Activated naive CD4-positive, alpha-beta T cell treated with Interleukin-2 at 50 U/mL for 16 hours (primary cell): ENCODE measurements at places on chromosomes 12 and 14.

DNA sequence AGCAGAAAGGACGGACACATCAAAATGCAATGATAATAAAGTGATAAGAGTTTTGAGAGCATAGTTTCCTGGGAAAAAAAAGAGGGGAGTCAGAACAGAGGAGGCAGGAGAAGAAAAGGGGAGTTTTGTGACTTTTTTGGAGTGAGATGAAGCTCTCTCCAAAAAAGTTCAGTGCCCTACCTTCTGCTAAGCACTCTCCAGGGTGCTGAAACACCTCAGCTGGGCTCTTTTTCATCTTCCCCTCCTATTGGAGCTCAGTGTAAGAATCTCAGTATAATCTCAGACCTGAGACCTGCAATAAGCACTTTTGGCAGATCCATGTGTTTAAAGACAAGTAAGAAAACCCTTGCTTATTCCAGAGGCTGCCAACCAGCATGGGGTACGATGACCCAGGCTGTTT is 58.9 kb upstream of the SRRM4 start:
- no peak for DNase-seq

DNA sequence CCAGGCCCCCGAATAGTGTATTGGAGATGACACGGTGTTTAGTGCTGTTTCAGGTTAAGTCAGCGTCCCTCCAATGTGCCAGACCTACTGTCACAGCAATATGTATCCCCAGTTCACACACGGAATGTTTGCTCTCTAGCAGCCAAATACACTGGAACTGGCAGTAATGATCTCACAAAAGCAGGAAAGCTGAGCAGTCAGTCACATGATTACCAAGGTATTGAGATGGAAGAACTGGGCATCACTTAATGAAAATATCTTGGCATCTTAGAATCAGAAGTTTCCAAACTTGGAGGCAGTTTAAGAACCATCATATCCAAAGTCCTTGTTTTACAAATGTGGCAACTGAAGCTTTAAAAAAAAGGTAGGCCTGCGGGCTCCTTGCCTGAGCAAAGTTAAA is 23.3 kb downstream of the NINJ2 start:
- no peak for DNase-seq

- DNase-seq: peak; percentile 77
Measured at GRCh38 chr12:76020731-76021672, 10.6 kb downstream of the PHLDA1 start.

DNA sequence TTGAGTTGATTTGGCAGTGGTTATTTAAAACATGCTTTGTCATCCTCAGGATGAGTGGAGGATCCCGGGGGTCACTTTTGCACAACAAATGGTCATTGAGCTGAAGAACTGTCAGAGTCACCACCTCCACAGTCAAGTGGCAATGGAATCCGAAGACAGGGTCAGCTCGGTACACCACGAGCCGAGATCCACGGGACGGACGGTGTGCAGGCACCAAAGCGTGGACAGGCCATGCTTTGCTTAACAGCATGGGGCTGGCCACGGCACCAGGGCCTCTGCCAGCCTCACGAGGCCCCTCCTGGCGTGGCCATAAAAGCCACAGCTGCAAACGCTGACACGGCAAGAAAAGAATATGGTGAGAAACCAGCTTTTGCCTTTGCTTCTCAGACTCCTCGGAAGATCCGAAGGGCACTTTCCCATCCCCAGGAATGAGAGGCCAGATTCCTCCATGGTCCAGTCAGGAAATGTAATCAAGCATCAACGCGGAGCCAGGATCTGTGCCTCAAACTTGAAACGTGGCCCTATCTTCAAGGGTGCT is 152.2 kb upstream of the DIO3 start:
- DNase-seq: no peak

DNA sequence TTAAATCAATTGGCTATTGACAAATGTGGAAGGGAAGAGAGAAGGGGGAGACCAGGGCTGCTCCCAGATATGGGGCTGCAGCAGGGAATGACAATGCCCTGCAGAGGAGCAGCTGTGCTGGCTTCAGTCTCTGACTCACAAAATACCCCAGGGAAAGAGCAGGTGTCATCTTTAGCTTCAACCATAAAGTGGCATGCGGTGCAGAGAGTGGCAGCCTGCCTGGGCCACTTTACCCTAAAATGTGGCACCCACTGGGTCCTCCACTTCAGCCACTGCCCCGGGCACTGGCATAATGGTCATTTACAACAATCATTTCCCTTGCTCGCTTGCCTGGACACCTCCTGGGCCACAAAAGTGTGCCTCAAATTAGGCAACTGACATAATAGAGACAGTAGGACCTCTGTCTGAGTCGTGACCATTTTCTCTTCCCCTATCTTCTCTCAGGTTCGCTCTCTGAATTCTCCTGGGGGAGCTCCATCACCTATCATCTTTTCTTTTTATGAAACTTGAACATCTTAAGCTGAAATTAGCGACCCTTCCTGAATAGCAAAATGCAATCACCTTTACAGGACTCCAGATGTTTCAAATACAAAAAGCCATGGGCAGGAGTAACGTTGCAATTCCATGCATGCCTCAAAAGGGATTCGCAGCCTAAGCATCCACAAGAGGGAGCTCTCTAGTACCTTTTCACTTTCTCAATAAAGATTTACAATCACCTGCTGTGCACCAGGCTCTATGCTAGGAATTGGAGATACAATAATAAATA is 179.9 kb upstream of the ATF7IP start:
- DNase-seq: peak; percentile 10

DNA sequence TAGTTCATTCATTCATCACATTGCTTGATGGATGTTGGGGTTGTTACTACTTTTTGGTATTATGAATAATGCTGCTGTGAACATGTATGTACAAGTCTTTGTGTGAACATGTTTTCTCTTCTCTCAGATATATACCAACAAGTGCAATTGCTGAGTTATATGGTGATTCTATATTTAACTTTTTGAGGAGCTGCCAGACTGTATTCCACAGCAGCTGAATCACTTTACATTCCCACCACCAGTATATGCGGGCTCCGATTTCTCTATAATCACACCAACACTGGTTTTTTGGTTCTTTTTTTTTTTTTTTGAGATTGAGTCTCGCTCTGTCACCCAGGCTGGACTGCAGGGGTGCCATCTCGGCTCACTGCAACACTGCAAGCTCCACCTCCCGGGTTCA is 22.2 kb upstream of the PLEKHG6 start:
- DNase-seq: no peak

GRCh38 chr14:99562856-99563748 is 40.9 kb downstream of the CCDC85C start:
- no peak for DNase-seq

GRCh38 chr14:65618996-65619395 is 206.5 kb downstream of the FUT8 start:
- DNase-seq: no peak

- no peak for DNase-seq
Measured at GRCh38 chr12:70068743-70069142, 174.5 kb upstream of the CNOT2 start.

DNA sequence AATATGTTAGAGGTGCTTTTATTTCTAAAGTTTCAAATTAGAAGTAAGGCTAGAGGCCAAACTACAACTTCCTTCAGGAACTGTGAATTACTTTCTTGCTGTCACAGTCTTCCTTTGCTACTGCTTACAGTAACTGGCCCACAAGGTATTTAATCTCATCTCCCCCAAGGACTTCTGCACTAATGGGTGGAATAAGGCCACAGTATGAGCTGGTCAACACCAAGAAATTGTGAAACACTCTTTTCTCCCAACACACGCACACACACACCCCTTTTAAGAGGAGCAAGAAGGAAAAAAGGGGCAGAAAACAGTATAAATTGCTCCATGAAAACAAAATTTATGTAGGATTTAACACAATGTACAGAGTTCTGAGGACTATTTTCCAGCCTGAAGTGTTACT is 45.6 kb downstream of the SCAF11 start:
- DNase-seq: no peak

DNA sequence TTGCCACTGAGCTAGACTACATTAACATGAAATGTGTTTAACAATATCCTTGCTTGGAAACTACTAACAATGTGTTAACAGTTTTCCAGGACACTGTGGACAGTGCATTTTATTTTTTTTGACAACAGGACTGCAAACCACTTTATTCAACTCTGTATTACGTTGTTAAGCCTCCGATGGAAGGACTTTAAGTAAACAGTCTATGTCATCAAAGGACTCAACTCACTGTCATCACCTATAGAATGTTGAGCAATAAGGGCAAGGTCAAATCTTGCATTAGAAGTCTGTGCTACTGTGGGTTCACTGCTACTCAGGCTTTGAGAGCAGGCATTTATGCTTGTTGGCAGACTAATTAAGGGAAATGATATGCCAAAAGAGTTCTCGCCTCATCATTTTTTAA is 483.7 kb downstream of the FLRT2 start:
- no peak for DNase-seq

DNA sequence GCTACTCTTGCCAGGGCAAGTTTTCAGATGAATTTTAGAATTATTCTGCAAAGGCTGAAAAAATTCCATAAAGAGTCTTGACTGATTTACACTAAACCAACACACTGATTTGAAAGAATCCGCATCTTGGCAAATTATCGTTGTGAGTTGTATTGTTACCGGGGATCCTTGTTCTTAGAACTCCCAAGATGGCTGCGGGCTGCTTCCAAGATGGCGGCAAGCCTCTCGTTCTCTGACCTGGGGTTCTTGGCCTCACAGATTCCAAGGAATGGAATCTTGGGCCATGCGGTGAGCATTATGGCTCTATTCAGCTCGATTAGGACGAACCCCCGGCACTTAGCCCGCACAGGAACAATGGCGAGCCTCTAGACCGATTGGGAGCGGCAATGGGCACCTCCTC is 132.5 kb downstream of the ZNF664 start:
- DNase-seq: no peak

- no peak for DNase-seq
Measured at GRCh38 chr12:2384533-2385351, 332.0 kb downstream of the CACNA1C start.

GRCh38 chr12:56034586-56035332 is 7.0 kb upstream of the RPS26 start:
- no peak for DNase-seq

GRCh38 chr12:112208301-112208910 is 83.0 kb downstream of the TRAFD1 start:
- no peak for DNase-seq

GRCh38 chr12:87336814-87337336 is 692.3 kb downstream of the C12orf50 start:
- DNase-seq: no peak

- no peak for DNase-seq
Measured at GRCh38 chr14:72686832-72687231, 207.1 kb downstream of the DPF3 start.

GRCh38 chr14:54497224-54497623 is 8.4 kb upstream of the GMFB start:
- no peak for DNase-seq

GRCh38 chr14:33781236-33781635 is 169.6 kb downstream of the EGLN3 start:
- no peak for DNase-seq

DNA sequence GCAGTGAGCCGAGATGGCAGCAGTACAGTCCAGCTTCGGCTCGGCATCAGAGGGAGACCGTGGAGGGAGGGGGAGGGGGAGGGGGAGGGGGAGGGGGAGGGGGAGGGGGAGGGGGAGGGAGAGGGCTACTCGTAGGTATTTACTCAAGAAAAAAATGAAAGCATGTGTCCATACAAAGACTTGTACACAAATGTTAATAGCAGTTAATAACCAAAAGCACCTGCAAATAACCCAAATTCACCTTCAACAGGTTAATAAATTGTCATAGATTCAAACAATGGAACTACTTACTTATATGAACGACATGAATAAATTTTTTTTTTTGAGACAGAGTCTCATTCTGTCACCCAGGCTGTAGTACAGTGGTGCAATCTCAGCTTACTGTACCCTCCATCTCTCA is 152.4 kb downstream of the BRMS1L start:
- no peak for DNase-seq

- no peak for DNase-seq
Measured at GRCh38 chr12:26740991-26741390, 92.0 kb downstream of the ITPR2 start.

DNA sequence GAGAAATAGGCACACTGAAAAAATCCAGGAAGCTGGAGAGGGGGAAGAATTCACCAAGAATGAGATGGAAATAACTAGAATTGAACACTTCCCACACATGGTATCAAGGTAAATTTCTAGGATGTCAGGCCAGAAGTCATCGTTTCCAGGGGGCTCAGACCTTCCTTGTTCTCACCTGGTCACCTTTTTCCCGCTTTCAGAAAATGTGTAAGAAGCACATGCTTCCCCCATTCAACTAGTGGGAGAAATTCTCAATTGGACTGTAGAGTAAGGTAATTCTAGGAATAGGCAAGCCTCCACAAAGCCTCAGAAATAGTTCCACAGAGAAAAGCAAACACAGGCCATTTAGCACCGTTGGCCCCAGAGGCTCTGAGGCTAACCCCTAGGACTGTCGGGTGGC is 2.8 kb upstream of the PTMS start:
- no peak for DNase-seq

- peak; percentile 30 for DNase-seq
Measured at GRCh38 chr12:112107306-112108201, 1.0 kb downstream of the NAA25 start.

DNA sequence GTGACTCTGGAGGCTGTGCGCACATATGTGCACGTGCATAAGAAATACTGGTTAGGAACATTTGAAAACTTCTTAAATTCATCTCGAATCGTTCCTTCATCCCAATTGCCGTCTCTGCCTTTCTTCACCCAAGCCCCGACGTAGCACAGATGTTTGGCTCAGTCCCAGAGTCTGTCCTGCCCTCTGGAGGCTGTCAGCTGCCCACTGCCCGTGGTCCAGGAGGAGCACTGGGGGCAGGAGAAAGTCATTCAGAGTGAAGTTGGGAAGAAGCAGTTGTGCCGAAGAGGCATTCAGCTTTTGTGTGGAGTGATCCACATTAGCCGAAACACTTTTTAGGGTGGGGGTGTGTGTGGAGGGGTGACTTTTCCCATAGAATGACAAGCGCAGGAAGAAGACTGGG is 124.9 kb downstream of the TSPAN9 start:
- no peak for DNase-seq

- DNase-seq: no peak
Measured at GRCh38 chr14:89658977-89659670, 242.1 kb upstream of the FOXN3 start.

DNA sequence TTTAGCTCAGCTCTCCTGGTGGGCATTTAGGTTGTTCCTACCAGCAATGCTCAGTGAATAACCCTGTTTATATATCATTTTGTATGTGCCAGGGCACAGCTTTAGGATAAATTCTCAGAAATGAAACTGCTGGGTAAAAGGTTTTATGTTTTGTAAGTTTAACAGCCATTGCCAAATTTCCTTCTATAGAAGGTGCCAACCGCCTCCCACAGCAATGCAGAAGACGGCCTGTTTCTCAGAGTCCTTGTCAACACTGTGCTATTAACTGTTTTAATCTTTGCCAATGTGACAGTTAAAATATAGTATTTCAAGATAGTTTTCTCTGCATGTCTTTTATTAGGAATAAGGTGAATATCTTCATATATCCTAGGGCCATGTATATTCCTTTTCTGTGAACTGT is 65.0 kb downstream of the PPP1R13B start:
- DNase-seq: no peak
